DND-41 (cell line): ENCODE measurements at places on chromosomes 12 and 14.

DNA sequence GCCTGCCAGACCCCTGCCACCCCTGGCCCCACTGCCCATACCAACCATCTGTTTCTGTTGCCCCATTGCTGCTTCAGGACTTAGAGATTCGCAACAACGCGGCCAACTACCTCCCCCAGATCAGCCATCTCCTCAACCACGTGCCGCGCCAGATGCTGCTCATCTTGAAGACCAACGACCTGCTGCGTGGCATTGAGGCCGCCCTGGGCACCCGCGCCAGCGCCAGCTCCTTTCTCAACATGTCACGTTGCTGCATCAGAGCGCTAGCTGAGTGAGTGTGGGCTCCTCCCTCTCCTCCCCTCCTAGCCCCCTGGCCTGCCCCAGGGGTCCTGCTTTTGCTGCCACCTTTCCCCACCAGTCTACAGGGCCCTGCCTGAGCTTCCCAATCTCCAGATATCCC is 131.5 kb downstream of the ADCK1 start:
- H3K27me3 ChIP-seq, result no peaks in the 10 kb centered on the region
- no peaks in the 10 kb centered on the region for H3K4me1 ChIP-seq
- H3K27ac ChIP-seq, result no peak overlapping the region

DNA sequence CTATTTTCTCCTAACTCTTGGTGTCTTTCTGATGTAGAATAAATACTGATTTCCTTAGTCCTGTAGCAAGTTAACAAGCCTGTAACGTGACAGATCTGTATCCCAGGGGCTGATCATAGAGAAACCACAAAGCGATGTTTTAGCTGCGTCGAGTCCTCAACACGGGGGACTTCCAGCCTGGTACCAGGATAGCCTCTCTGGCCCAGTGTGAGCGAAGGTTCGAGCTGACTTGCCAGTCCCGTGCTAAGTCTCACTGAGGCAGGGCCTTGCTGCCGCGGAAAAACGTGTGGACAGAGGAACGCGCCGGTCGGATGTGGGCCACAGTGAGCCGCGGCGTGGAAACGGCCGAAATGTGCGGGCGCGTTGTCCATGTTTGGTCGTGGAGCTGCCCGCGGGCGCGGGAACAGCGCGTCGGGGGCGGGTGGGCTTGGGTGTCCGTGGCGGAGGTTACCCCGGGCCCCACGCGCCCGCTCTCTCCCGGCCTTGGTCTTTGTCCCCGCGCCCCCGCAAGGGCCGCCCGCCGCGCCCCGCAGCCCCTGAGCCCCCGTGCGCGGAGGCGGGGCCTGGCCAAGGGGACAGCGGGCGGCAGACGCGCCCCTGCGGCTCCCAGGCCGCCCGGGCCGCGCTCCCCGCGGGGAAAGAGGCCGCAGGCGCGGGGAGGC is 531 bp upstream of the EML1 start:
- peaks cover 9% of the 10 kb centered on the region; the same call in 1 of the 2 replicates for H3K4me1 ChIP-seq
- H3K27me3 ChIP-seq, result peaks cover 66% of the 10 kb centered on the region
- H3K27ac ChIP-seq, result no peak overlapping the region
- H3K36me3 ChIP-seq, result no peaks in the 10 kb centered on the region

- H3K4me3 ChIP-seq, result no peak overlapping the region
- H3K4me1 ChIP-seq, result no peaks in the 10 kb centered on the region
- H3K27ac ChIP-seq, result no peak overlapping the region
- no peaks in the 10 kb centered on the region for H3K27me3 ChIP-seq
Observed at GRCh38 chr12:14479004-14479403, 88.7 kb downstream of the PLBD1 start.

DNA sequence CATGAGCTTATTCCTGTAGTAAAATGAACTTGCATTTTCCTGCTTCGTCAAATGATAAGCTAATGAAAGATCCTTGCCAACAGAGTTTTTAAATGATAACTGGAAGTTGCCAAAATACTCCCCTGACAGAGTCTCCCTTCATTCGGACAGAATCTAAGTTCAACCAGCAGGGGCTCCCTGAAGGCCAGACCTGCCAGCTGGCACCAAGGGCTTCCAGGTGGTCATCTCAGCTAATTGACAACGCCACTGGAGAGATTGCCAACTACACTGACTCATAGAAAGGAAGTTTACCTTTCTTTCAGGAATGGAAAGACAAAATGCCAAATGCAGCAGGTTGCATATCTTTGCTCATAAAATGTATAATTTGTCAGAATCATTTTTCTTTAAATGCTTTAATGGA is 462.8 kb downstream of the GXYLT1 start:
- no peaks in the 10 kb centered on the region for H3K4me1 ChIP-seq
- no peaks in the 10 kb centered on the region for H3K36me3 ChIP-seq
- H3K27me3 ChIP-seq, result no peaks in the 10 kb centered on the region
- H3K4me3 ChIP-seq, result no peak overlapping the region
- DNase-seq, result no peak

- H3K27ac ChIP-seq, result no peak overlapping the region
- peaks cover 30% of the 10 kb centered on the region for H3K4me1 ChIP-seq
- no peaks in the 10 kb centered on the region for H3K36me3 ChIP-seq
- peaks cover 5% of the 10 kb centered on the region for H3K27me3 ChIP-seq
- H3K4me3 ChIP-seq, result no peak overlapping the region
- no peak for DNase-seq
Observed at GRCh38 chr14:24422694-24423601, 6.5 kb downstream of the CBLN3 start.

- H3K4me1 ChIP-seq, result 0 out of 2 replicates have a peak, but pooled peaks cover 4% of the 10 kb centered on the region
- H3K4me3 ChIP-seq, result no peak overlapping the region
- no peak overlapping the region for H3K27ac ChIP-seq
- no peaks in the 10 kb centered on the region for H3K36me3 ChIP-seq
- H3K27me3 ChIP-seq, result peaks cover 3% of the 10 kb centered on the region
Observed at GRCh38 chr14:105067140-105067968, 2.1 kb upstream of the GPR132 start.

GRCh38 chr12:130398100-130398848 is 60.6 kb downstream of the PIWIL1 start:
- H3K36me3 ChIP-seq, result no peaks in the 10 kb centered on the region
- no peaks in the 10 kb centered on the region for H3K27me3 ChIP-seq
- no peak for DNase-seq
- H3K4me1 ChIP-seq, result peaks cover 6% of the 10 kb centered on the region

DNA sequence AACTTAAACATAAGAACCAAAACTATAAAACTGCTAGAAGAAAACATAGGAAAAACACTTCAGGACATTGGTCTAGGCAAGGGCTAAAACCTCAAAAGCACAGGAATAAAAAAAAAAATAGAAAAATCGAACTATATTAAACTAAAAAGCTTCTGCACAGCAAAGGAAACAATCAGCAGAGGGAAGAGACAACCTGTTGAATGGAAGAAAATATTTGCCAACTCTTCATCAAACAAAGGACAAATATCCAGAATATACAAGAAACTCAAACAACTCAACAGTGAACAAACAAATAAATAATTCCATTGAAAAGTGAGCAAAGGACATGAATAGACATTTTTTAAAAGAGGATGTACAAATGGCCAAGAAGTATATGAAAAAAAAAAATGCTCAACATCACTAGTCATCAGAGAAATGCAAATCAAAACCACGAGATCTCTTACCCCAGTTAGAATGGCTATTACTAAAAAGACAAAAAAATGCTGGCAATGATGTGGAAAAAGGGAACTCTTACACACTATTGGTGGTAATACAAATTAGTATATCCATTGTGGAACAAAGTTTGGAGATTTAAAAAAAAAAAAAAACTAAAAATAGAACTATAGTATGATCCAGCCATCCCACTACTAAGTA is 152.0 kb downstream of the NDUFA12 start:
- no peak overlapping the region for H3K27ac ChIP-seq
- no peaks in the 10 kb centered on the region for H3K36me3 ChIP-seq
- no peaks in the 10 kb centered on the region for H3K4me1 ChIP-seq
- H3K27me3 ChIP-seq, result no peaks in the 10 kb centered on the region
- DNase-seq, result no peak
- H3K4me3 ChIP-seq, result no peak overlapping the region

GRCh38 chr12:88684610-88685009 is 104.3 kb upstream of the KITLG start:
- no peak for DNase-seq
- no peak overlapping the region for H3K4me3 ChIP-seq
- H3K36me3 ChIP-seq, result no peaks in the 10 kb centered on the region
- no peaks in the 10 kb centered on the region for H3K27me3 ChIP-seq

DNA sequence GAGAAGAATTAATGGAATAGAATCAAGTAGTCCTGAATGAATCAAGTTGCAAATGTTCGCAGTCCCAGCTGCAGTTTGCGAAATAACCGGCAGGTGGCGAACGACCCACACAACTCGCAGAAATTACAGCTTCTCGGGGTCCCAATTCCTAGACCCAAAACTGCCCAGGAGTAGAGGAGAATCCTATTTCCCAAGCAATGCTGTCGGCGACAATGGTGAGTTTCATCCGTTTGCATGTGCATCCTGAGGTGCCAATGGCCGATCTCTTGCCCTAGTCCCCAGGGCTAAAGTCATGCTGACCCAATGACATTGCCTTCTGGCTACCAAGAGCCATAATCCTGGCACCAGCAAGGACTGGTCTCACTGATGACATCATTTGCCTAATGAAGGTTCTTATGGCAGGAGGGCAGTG is 8.5 kb upstream of the ASCL1 start:
- H3K4me3 ChIP-seq, result no peak overlapping the region
- H3K36me3 ChIP-seq, result no peaks in the 10 kb centered on the region
- H3K27ac ChIP-seq, result no peak overlapping the region

DNA sequence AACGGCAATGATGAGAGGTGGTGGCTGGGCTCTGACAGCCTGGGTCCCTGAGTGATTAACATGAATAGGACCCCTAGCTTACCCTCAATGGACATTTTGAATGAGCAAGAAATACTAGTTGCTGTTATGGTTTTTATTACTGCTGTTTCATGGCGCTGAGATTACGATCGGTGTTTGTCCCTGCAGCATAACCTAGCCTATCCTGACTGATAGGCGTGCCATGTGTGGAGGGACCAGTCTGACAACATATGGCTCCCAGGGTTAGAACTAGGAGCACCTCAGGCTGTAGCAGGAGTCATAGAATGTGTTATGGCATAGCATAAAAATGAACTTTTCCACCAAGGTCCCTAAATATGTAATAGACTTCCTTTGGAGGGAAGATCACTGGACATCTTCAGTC is 137.5 kb upstream of the HIF1A start:
- no peaks in the 10 kb centered on the region for H3K36me3 ChIP-seq
- no peaks in the 10 kb centered on the region for H3K27me3 ChIP-seq
- no peak overlapping the region for H3K27ac ChIP-seq

GRCh38 chr12:115770643-115771042 is 506.9 kb downstream of the MED13L start:
- no peak overlapping the region for H3K4me3 ChIP-seq
- DNase-seq, result no peak
- peaks cover 5% of the 10 kb centered on the region for H3K27me3 ChIP-seq
- H3K36me3 ChIP-seq, result no peaks in the 10 kb centered on the region

DNA sequence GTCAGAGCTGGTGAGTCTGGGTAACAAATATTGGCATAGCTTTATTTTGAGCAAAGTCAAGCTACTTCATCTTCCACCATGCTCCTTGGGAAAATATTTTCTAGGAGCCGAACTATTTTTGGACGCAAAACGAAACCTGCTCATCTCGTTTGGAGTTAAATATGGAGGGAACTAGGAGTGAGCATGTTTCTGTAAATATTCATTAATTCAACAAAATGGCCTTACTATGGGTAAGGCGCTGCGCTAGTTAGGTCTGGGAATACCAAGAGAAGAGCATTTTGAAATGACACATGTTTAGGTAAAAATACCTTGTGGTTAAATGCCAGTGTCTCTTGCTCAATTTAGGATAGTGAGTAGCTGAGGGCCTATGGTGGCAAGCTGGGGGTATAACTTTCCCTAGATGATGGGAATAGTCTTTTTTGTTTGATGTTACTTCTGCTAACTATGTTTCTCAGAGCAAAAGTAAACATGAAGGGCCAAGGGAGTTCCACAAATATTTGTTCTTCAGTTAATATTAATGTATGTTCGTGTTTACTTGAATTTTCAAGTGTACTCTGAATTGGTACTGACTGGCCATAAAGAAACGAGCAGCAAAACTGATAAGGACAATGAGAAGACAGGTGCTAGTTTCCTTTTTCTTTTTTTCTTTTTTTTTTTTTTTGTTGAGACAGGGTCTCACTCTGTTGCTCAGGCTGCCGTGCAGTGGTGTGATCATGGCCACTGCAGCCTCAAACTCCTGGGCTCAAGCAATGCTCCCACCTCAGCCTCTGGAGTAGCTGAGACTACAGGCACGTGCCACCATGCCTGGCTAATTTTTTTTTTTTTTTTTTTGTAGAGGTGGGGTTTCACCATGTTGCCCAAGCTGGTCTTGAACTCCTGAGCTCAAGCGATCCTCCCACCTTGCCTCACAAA is 77.7 kb downstream of the MAP1LC3B2 start:
- H3K4me1 ChIP-seq, result no peaks in the 10 kb centered on the region
- no peak overlapping the region for H3K4me3 ChIP-seq
- no peaks in the 10 kb centered on the region for H3K27me3 ChIP-seq

DNA sequence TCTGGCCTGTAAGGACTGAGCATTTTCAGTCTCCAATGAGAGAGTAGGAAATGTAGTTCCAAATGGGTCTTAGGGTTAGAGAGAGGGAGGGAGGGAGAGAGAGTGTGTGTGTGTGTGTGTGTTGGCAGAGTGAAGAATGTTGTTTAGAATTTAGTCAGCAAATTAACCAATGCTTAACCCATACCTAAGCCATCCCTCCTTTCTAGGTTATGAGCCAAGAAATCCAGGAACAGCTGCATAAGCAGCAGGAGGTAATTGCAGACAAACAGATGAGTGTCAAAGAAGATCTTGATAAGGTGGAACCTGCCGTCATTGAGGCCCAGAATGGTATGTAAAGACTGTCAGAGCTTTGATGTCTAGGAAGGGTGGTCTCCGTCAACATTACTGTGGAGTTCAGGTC is 56.9 kb downstream of the HSP90AA1 start:
- no peaks in the 10 kb centered on the region for H3K27me3 ChIP-seq
- H3K4me1 ChIP-seq, result no peaks in the 10 kb centered on the region
- H3K36me3 ChIP-seq, result peaks cover 91% of the 10 kb centered on the region
- H3K4me3 ChIP-seq, result no peak overlapping the region
- H3K27ac ChIP-seq, result no peak overlapping the region

DNA sequence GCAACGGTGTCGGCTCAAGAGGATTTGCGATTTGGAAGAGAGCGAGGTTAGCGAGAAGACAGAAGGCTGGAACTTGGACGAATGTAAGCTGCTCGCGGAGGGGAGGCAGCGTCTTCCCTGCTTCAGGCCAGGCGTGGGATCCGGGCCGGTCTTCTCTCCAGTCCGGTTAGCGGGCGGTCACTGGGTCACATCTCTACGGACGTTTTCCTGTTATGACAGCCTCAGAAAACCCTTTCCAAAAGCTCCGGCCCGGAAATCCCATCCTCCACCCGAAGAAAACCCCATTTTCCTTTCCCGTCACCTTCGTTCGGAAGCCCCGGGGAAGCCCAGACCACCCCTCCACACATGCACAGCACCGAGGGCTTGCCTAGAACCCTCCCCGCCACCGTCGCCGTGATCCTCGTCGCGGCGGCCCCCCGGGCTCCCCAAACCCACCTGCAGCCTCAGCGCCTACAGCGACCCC is 268 bp downstream of the NDUFB1 start:
- peaks cover 41% of the 10 kb centered on the region for H3K4me1 ChIP-seq
- peak overlapping the region; percentile 54 for H3K4me3 ChIP-seq
- H3K27me3 ChIP-seq, result no peaks in the 10 kb centered on the region
- no peak for DNase-seq

GRCh38 chr12:47361389-47362021 is 281.7 kb upstream of the AMIGO2 start:
- no peaks in the 10 kb centered on the region for H3K27me3 ChIP-seq
- peaks cover 59% of the 10 kb centered on the region for H3K4me1 ChIP-seq
- H3K4me3 ChIP-seq, result no peak overlapping the region
- no peaks in the 10 kb centered on the region for H3K36me3 ChIP-seq
- peak; percentile 62 for DNase-seq
- H3K27ac ChIP-seq, result peak overlapping the region; percentile 90

- H3K36me3 ChIP-seq, result no peaks in the 10 kb centered on the region
- peaks cover 22% of the 10 kb centered on the region for H3K27me3 ChIP-seq
- no peaks in the 10 kb centered on the region for H3K4me1 ChIP-seq
- no peak overlapping the region for H3K27ac ChIP-seq
Observed at GRCh38 chr12:14651371-14651770, 45.0 kb downstream of the GUCY2C start.
